ENCODE measurements at places on chromosomes 7 and 10.

DNA sequence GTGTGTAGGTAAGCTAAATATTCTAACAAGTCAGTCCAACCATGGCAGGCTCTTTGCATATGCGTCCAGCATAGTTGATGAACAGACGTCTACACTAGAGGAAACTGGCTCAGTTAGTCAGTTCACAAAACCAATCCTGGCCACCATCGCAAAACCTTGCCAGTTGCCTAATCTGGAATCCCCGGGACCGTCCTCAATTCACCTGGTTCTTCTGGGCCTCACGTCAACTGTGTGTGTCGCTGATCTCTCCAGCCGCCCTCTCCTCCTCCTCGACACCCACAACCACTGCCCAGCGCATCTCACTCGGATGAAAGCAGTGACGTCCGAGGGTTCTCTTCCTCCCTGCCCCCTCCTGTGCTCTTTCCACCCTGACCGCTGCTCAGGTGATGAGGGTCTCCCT is 217.8 kb upstream of the SH2B2 start:
- DNase-seq: no peak

- no peak for DNase-seq
These were observed 60.4 kb downstream of the ADD3 start for GRCh38 chr10:110067960-110068770.

GRCh38 chr7:27183682-27184336 is 1.2 kb downstream of the HOXA11 start:
- no peak for DNase-seq

DNA sequence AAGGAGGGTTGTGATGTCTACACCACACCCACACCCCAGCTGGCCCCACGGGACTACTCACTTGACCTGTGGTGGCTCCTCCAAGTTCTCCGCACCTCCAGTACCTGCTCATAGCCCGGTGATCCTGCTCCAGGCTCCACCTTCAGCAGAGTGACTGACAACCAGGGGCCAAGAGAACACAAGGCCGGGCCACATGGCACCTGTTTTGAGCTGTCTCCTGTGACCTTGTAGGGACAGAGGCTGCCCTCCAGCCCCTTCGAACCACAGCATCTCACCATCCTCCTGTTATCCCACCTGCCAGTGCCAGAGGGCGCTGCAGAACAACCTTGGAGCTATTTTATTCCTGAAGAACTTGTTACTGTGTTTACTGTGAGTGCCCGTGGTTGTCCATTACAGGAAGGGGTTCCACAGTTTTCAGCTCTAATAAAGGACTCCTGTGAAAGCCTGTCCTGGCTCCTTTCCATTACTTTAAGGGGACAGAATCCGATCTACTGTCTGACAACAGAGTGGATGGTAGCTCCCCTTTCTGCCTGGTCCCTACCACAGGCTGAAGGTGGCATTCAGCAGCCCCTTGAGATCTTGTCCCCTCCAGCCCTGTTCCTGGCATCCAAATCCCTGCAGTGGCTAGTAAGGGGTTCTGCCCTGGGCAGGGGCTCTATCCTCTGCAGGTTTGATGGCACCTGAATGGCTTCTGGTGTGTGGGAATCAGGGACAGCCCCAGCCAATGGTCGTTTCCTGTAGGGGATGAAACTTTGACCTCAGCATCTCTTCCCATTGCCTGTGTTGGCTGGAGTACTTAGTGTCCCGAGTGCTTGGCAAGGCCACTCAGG is 50.8 kb downstream of the C10orf120 start:
- no peak for DNase-seq

DNA sequence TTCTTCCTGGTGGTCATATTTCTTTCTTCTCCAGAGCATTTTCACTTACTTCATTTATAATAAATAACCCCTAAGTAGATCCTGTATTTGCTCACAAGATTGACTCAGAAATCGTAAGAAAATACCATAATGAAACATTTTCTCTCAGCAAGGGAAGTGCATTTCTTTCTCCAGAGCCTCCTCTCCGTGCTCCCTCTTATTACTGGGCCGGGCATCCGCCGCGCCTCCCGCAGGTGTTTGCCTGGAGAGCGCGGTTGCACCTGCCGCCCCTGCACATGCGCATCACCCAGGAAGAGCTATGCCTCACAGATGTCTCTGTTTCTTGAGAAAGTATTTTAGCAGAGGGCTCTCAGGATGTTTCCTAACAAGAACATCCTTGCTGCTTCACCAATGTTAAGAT is 509.2 kb downstream of the TCERG1L start:
- no peak for DNase-seq

- DNase-seq: no peak
These were observed 231.1 kb upstream of the ADARB2 start for GRCh38 chr10:1968257-1969033.

DNA sequence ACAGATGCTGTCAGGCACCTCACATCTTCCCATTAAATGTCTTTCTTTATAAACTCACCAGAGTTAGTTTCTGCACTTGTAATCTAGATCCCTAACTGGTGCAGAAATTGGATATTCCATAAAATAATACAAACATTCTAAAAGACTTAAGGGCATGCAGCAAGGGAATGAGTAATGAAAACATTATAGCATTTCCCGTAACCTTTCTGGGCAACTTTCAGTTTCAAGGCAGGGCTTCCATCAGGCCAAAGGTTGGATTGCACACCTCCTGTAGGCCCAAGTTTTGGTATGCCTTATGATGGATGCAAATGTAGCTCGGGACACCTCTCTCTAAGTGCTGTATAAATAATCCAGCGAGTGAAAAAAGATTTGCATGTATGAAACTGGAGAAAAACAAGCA is 129.9 kb upstream of the LYZL2 start:
- no peak for DNase-seq

DNA sequence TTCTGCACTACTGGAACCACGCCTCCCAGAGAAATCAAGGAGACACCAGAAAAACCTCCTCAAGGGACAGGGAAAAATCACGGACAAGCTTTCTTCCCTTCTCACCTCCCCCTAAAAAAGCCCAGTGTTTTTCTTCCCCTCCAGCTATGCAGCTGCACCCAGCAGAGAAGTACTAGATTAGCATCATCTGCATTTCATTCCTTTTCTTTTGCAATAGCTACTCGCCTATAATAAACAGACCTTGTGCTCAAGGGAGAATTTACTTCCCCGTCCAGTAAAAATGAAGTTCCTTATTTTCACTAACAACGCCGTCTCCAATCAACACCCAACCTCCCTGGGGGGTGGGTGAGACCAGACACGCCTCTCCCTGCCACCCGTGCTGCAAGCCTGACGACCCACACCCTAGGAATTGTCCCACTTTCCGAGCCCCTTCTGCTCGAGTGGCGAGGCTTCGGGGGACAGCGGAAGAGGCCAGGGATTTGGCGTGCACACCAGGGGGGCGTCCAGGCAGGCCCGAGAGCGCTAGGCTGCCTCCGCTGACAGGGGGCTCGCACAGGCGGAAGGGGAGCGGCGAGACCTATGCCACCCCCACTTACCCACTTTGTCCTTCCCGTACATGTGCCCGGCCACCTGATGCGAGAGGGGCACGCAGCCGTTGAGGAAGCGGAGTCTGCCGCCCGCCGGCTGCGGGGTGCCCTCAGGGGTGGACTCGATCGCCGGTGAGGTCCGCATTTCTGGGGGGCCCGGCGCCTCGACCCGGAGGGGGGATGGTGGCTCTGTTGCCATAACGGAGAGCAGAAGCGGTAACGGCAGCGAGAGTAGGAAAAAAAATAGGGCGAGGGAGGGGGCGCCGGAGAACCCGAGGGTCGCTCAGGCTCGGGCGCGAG is 625 bp downstream of the IPMK start:
- peak; percentile 26 for DNase-seq

DNA sequence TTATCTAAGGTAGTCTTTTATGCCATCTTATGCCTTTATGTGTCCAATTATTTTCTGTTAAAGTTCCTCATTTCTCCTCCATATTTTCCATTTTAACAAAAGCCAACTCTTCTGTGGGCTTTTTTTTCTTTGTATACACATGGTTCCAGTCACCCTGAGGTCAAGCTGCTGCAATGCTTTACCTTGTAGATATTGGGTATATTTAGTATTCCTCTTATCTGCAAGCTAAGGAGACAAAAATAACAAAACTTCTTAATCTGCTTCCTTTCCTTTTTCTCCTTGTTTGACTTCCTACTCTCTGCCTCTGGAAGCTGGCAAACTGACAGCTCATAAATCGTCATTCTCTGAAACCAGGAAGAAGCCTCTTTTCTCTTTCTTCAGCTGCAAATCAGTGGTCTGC is 885.0 kb upstream of the LRRN3 start:
- DNase-seq: no peak

DNA sequence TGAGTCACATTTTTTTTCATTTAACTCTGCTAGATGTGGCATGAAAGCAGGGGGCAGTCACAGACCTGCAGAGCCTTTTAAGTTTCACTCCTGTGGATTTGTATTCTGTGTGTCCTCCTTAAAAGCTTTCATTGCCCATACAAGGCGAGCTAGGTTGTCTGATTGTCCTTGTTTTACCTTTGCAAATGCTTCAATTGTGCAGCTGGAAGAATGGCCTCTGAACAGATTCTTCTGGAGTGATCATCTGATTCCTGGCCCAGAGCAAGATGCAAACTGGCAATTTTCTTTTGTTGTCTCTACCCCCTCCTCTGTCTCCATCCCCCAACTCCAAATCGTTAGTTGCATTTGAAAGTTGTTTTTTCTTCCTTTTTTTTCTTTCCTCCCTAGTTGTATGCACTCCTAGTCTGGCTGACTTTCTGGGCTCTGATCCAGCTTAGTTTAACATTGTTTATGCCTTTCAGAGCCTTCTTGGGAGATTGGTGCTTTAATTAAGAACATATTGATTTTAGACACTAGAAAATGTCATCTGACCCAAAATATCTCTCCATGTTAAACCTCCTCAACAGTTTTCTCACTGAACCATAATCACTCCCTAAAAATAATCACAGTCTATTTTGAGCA is 150.2 kb downstream of the REEP3 start:
- no peak for DNase-seq

GRCh38 chr10:129079705-129080104 is 387.3 kb upstream of the MGMT start:
- no peak for DNase-seq

DNA sequence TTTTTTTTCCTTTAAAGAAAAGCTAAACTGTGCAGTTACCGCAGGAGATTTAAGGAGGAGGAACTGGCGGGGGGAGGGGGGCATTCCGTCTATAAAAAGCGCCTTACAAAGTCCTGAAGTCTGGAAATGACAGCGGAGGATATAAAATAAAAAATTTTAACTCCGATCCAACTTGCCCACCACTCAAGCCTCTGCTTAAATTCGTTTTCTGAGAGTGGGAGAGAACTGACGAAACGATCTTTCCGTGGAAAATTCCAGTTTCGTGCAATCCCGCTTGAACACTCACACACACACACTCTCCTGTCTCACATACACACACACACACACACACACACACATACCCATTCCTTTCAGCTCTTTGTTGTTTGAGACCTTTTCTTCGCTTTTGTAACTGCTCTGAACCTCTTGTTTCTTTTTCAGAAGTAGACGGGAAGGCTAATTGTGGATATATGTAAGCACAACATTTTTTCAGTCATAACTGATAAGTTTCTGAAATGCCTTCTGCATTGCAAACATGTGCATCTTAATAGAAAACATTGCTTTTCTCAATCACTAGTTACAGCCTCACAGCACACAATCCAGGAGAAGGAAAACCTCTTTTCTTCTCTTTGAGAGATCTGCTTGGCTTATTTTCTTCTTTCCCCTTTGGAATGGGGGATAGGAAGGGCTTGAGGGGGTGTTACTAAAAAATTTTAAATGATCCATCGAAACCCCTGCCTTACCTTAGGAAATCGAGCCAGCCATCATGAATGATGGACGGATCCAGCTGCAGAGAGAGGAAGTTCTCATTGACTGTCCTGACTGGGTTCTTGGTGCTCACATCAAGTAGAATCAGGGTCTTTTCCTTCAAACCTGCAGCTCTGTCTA is 628 bp downstream of the HPSE2 start:
- DNase-seq: no peak

DNA sequence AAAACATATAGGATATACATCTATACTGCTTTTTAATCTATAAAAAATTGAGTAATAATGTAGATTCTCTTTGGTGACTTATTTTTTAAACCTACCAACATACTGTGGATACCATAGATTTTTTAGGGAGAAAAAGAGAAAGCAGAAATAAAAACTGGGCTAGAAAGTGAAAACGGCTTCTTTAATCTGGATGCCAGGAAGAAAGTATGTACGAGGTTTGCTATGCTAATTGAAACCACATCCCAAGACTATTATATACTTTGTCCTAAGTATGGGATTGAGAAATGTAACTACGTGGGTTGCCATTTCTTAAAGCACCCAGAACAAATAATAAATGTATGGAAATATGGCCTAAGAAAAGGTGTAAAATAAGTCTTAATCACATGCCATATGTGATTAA is 129.0 kb upstream of the NFE2L3 start:
- no peak for DNase-seq

- no peak for DNase-seq
These were observed 13.2 kb downstream of the BBS9 start for GRCh38 chr7:33142585-33142984.

- DNase-seq: no peak
These were observed 233.3 kb downstream of the SLC25A13 start for GRCh38 chr7:96088579-96088978.

DNA sequence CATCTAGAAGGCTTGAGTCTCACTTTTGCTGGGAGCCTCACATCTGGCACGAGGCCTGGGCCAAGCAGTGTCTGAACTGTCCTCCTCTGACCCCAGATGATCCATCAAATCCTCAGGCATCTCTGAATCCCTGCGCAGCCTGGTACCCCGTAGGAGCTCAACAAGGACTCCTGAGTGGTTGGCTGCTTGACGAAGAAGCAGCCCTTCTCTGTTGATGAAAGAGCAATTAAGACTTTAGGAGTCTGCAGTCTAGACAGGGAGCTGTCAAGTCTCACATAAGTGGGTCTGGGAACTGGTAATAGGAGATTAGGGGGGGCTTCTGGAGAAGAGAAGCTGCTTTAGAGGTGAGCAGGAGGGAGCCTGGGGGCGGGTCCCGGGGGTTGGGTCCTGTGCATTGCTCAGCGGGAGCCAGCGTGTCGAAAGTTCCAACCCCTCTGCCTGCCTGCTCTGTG is 326.0 kb downstream of the RPS24 start:
- DNase-seq: no peak

GRCh38 chr10:13346283-13347042 is 1.6 kb downstream of the SEPHS1 start:
- no peak for DNase-seq

- DNase-seq: no peak
These were observed 29.6 kb downstream of the GLI3 start for GRCh38 chr7:42207420-42207819.

GRCh38 chr10:88395677-88396076 is 187.4 kb downstream of the RNLS start:
- DNase-seq: no peak

GRCh38 chr7:27129729-27130539 is 623 bp downstream of the HOXA4 start:
- DNase-seq: no peak

DNA sequence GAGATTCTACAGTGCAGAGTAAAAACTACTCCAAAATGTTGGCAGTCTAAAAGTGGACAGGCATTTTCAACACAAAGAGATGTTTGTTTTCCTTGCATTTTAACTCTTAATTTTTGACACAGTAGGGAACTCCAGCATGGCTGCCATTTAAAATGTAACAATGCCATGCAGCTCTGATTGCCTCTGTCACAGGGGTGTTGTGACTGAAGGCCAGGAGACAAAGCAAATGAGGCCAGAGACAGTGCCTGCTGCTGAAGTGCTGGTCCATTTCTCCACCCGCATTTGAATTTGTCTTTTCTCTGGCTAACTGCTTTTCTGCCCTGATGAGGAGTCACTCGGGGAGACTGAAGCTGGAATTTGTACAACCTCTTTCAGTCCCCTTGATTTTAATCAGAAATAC is 710.6 kb upstream of the GALNT17 start:
- no peak for DNase-seq

GRCh38 chr10:43912469-43912868 is 263.8 kb upstream of the ZNF32 start:
- DNase-seq: no peak

- DNase-seq: no peak
These were observed 101.6 kb downstream of the SORBS1 start for GRCh38 chr10:95459446-95460045.
